ENCODE measurements at places on chromosomes 3 and 15.
A peak's percentile ranks its signal among the peaks of the same experiment; 100 is the strongest.

- DNase-seq: no peak
Measured at GRCh38 chr3:12175137-12175593, 16.5 kb upstream of the TIMP4 start.

DNA sequence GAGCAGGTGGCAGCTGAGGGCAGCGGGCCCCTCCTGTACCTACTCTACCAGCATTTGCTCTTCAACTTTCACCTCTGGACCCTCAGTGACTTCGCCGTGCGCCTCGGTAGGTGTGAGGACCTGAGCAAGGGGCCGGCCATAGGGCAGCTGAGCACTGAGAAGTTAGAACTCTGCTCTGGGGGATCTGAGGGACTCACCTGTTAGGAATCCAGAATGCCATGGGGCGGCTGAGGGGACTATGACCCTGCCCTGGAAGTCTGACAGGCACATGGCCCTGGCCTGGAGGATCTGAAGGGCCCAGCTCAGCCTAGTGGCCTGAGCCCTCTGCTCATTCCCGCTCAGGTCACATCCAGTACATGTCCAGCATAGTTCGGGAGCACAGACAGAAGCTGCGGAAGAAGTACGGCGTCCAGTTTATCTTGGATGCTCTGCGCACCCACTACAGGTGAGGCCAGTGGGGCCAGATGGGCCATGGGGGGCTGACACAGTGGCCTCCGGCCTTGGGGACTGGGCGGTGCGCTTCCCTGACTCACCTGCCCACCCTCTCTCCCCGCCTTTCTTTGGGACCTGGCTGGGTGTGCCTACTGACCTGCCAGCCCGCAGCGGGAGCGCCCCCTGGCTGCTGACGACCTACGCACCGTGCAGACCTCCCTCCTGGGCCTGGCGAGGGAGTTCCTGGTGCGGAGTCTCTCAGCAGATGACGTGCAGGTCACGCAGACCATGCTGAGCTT lies 18.8 kb downstream of the NBEAL2 start:
- DNase-seq: no peak

- no peak for DNase-seq
Measured at GRCh38 chr15:63892794-63893441, 59.2 kb upstream of the HERC1 start.

- DNase-seq: no peak
Measured at GRCh38 chr15:38376081-38376480, 77.8 kb upstream of the FAM98B start.

- no peak for DNase-seq
Measured at GRCh38 chr3:128408693-128409623, 57.7 kb downstream of the DNAJB8 start.

DNA sequence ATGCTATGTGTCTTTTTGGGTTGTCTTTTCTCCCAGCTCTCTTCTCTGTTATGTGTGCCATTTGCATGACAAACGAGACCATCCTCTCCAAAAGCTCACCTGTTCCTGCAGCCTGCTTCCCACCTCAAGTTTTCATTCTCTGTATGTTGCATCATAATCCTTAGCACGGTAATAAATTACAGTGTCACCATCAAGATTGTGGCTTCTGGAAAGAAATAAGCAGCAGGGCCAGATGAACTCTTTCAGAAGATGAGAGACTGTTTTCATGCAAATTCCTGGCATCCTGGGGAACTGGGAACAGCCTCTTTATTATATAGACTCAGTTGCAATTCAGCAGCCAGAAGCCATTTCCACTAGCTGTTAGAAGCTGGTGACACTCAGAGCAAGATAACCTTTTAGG lies 436.7 kb downstream of the EPHB1 start:
- DNase-seq: no peak

DNA sequence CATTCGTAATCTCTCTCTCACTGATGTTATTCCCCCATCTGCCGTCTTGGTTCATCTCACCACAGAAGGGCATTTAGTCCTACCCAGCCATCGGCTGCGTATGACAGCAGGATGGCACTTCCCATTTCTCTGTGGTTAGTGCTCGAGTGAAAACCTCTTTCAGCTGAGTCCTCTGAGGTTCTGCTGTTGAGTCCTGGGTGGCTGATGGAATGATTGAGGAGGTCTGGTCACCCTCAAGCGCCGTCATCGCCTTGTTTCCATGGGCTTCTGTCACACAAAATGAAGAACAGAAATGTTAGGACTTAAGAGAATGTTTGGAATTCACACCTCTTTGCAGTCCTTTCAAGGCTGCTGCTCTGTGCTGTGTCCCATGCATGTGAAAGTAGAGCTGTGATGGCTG lies 9.4 kb upstream of the SACM1L start:
- no peak for DNase-seq

GRCh38 chr3:173109143-173109542 lies 31.9 kb downstream of the SPATA16 start:
- DNase-seq: no peak

- DNase-seq: no peak
Measured at GRCh38 chr15:70507772-70508371, 255.5 kb downstream of the UACA start.

- DNase-seq: peak; percentile 23
Measured at GRCh38 chr15:59691194-59691805, 2.2 kb upstream of the BNIP2 start.

DNA sequence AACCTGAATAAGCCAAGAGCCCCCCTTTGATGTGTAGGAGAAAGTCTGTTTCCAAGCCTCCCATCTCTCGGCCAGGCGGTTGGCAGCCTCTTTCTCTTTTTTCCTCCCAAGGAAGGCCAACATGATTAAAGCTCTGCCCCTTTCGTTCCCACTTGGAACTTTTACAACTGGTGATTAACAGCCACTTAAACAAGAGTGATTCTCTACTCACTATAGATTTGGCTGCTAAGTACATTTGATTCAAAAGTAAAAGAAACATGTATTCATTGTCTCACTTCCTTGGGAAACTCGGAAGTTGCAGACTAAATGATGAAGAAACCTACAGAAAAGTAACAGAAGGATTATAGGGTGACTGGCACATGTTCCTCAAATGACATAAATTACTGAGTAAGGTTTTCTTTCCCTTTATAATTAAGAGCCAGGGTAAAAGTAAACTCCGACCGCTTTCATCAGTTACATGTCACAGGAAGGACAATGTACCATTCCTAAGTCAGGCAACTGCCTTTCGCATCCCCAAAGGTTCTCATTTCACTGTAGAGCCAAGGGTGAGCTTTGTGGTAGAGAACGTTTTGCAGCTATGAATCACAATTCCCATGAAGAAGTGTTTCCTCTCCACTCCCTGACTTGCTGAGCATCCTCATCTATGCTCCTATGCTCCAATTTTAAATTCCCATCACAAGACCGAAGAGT lies 72.7 kb downstream of the MB21D2 start:
- no peak for DNase-seq

- DNase-seq: peak; percentile 52
Measured at GRCh38 chr3:108406661-108407206, 103.7 kb downstream of the MYH15 start.

DNA sequence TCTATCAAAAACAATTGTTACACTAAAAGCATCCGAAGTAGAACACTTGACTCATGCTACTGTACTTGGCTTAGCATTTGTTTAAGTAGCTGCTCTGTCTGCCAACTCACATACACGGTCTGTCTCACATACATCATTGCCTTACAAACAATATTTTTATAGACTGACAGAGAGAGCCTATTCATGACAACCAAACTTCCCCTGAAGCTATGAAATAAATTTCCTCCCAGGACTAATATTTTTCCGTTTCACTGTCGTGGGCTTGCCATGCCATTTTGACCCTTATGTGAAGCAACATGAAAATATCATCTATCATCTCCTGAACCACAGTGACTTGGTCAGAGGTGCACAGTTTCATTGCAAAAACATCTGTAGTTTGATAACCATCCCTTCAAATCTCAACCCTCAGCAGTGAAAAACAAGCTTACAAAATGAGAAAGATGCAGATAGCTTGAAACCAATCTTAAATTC lies 66.5 kb upstream of the PYGO1 start:
- no peak for DNase-seq

- no peak for DNase-seq
Measured at GRCh38 chr3:197345390-197345789, 47.0 kb upstream of the DLG1 start.

DNA sequence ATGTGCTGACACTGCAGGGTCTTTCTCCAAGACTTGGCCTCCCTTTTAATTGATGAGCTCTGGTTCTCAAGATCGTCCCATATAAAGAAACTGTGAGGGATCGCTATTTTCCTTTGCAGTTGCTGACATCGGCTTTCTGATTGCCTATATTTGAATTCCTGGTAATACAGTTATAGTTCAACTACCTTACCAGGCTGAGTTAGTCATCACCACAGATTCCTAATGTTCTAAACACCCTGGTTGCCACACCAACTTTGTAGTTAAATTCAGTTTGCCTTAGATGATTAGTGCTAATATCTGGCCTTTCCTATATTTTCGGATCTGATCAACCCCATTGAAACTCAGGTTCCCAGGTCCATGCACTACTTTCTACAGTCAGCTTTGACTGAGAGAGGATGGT lies 125.0 kb downstream of the GMNC start:
- DNase-seq: no peak

DNA sequence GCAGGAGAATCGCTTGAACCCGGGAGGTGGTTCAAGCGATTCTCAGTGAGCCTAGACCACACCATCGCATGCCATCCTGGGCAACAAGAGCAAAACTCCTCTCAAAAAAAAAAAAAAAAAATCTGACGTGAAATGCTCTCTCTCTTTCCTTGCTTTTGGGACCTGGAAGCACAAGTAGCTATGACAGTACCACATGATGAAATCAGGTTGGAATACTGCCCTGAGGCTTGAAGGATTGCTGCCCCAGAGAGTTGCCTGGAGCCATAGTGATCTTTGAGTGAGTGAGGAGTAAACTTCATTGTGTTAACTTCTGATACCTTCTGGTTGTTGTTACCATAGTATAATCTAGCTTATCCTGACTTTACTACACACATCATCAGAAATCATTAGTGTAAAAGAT lies 23.3 kb downstream of the AKAP13 start:
- DNase-seq: no peak

GRCh38 chr15:60704129-60704528 lies 225.2 kb upstream of the ICE2 start:
- DNase-seq: no peak

DNA sequence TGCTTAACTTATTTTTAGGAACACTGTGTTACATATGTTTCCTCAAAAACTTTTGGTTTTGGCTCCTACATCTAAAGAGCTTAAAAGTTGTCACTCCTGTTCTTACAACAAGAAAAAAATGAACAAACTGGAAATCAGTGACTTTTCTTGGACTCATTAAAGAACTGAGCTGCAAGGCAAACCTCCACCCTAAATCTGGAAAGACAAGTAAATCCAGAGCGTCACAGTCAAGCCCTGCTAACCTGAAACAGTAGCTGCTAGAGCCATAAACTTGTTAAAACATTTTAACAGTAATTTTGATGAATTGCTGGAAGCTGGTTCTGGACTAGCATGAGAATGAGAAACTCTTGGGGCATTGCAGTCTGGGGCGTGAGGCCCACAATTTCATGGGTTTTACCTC lies 350.5 kb upstream of the COL8A1 start:
- DNase-seq: no peak

GRCh38 chr15:83010709-83011270 lies 649 bp downstream of the C15orf40 start:
- no peak for DNase-seq

DNA sequence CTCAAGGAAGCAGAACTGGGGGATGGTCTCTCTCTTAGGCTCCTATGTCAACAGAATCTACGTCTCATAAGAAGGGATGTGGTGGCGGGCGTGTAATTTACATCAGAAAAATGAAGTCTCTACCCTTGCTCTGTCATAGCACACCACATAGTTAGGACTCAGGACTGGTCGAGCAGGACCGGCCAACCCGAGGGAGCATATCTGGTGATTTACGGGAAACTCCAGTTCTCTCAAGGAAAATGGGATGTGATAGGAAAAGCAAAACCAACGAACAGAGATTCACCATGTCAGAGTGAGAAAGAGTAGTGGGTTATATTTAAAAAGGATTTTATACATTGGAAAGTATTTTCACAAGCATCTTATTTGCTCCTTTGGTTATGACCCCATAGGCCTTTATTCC lies 54.7 kb downstream of the IGF2BP2 start:
- DNase-seq: no peak

GRCh38 chr3:190044974-190045373 lies 75.7 kb downstream of the P3H2 start:
- no peak for DNase-seq

DNA sequence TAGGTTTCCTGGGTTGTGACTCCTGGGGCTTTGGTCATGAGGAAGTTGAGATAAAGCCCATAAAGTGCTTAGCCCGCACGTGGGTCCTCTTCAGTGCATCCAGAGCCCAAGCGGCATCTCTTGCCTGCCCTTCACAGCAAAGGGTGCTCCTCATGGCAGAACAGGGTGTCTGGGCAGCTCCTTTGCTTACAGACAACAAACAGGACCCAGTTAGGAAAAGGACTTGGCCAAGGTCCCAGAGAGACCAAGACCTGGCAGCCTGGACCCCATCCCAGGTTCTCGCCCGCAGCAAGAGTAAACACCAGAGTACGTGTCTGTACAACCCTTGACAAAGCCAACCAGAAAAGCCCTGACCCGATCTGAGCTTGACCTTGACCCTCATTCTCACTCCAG lies 27.0 kb downstream of the ALS2CL start:
- no peak for DNase-seq

DNA sequence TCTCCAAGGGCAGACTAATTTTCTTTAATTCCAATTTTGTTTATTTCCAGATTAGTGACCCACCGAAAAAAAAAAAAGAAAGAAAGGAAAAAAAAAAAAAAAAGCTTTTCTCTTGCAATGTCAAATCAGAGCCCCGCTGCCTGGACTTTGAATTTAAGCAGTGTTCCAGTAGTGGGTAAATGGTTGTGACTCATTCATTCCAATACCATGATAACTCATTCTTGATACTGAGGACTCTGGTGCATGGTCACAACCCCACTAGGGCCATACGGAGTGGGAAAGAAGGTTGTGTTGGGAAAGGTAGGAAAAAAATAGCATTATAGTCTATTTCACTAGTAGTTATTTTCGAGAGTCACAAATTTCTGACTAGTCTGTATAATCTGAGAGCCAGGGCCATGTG lies 59.1 kb upstream of the COL8A1 start:
- peak; percentile 48 for DNase-seq

DNA sequence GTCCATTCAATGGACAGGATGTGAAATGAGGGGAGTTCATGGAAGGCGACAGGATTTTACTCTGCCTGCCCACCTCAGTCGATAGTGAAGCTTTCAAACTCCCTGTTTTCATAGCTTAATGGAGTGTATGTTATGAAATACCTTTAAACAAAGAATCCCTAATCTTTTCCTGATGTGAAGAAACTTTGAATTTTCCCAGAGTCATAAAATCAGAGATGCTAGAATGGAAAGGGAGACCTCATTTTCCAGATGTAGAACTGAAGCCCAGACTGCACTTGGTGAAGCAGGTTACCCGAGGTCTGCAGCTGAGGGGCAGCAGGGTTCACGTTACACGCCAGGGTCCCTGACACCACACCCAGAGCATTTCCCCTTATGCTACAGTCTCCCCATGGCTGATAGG lies 34.7 kb upstream of the LACTB start:
- DNase-seq: peak; percentile 72

DNA sequence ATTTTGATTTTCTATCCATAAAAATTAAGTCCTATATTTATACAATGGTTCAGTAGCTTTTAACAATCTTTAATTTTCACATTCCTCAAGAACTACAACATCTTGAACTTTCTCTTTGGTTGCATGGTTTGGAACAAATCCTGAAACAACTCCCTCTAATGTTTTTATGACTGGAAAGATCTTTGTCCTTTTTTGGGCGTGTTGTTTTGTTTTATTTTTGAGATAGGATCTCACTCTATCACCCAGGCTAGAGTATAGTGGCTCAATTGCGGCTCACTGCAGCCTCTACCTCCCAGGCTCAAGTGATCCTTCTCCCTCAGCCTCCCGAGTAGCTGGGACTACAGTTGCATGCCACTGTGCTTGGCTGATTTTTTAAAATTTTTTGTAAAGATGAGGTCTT lies 4.0 kb downstream of the STX19 start:
- DNase-seq: peak; percentile 10
